Fibroblast of skin of abdomen (primary cell): ENCODE measurements at places on chromosomes 2 and 18.

- DNase-seq: no peak
Measured at GRCh38 chr18:72171596-72171995, 372.5 kb downstream of the CBLN2 start.

GRCh38 chr18:74486119-74486849 lies 9.9 kb upstream of the CNDP2 start:
- no peak for DNase-seq

DNA sequence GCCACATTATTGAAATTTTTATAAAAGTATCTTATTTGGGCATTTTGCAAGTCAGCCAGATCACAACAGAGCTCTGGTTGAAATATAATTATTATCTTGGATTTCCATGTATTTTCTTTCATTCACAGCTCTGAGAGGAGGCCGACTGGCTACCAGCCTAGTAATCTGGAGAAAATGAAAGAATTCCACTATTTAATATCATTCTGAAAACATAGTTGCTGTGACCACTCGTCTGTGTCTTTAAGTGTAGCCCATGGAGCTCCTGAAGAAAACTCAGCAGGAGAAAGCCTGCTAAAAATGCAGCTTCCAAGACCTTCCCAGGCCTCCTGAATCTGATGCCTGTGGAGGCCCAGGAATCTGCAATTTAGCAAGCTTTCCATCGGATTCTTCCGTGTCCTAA lies 114.7 kb downstream of the SH3BP4 start:
- DNase-seq: no peak

DNA sequence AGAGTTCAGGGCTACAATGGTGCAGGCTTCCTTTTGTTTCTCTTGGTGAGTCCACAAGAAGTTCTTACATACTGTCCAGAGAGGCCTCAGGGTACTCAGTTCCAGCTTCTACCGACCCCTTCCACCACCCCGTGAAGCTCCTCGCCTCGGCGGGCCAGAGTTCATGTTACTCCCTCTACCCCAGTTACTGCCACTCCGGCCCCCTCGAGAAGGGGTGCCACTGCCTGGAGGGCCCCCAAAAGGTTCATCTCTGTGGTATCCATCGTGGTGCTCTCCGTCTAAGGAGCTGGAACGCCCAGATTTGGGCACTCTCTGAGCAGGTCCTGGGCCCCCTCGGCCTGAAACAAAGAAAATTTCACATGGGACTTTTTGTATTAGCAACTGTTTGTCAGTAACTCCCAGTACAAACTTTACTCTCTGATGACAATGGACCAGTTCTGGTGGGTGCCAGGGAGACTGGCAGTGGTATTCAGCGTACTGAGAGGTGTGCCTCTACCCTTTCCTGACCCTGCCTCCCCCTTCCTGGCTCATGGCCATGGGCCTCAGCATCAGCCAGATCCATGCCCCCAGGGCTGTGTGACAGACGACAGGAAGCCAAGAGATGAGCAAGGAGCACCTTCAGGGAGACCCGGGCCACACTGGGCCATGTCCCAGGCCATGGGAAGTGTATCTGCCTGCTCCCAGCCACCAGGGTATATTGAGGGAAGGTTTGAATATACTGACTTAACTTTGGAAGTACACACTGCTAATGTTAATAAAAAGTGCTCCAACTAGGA lies 5.1 kb downstream of the SFT2D3 start:
- DNase-seq: no peak

DNA sequence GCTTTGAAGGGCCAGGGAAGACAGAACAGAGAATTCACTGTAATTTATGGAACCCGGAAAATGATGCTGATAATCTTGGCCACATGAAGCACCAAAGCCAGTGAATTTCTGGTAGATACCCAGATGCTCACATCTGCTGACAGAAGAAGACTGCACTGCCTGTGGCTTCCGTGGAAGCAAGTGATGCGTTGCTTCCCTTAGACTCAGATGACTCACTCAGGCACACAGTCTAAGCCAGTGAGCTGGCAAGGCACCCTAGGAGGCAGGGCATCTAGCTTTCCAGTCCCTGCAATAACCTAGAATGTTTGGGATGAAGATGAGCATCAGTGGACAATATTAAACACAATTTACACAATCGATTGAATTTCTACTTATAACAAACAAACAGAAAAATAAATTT lies 284.7 kb downstream of the CMPK2 start:
- DNase-seq: peak; percentile 77

GRCh38 chr18:45069546-45069945 lies 388.9 kb downstream of the SETBP1 start:
- no peak for DNase-seq

- DNase-seq: peak; percentile 70
Measured at GRCh38 chr2:170425281-170425751, 247.4 kb downstream of the MYO3B start.

GRCh38 chr2:180559771-180560170 lies 420.6 kb upstream of the UBE2E3 start:
- peak; percentile 22 for DNase-seq

GRCh38 chr2:120739438-120740090 lies 3.9 kb downstream of the GLI2 start:
- DNase-seq: no peak

DNA sequence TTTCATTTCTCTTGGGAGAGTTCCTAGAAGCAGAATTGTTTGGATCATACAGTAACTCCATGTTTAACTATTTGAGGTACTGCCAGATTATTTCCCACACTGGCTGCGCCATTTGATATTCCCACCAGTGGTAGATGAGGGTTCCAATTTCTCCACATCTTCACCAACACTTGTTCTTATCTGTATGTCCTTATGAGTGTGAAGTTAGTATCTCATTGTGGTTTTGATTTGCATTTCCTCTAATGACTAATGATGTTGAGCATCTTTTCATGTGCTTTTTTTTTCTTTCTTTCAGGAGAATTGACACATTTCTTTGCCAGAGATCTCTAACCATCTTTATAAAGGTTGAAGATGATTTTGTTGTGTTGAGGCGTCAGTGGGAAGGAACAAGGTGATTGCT lies 4.1 kb upstream of the MGAT5 start:
- DNase-seq: no peak
